Stimulated activated CD4-positive, alpha-beta T cell treated with anti-CD3 and anti-CD28 coated beads, Interleukin-12 subunit alpha, Interleukin-12 subunit beta, amount 100 ng/mL, for 4 hours (primary cell): ENCODE measurements at places on chromosomes 7 and 10.

DNA sequence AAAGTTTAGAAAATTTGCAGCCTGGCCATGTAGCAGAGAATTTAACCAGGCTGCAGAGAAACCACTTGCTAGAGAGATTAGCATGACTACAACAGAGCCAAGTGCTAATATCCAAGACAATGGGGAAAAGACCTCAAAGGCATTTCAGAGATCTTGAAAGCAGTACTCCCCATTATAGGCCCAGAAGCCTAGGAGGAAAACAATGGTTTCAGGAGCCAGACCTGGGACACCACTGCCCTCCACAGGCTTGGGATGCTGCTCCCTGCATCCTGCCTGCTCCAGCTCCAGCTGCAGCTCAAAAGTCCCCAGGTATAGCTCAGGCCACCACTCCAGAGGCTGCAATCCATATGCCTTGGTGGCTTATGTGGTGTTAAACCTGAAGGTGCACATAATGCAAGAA, 101.5 kb upstream of the TMEM72 start:
- no peak for DNase-seq

- no peak for DNase-seq
These were observed 37.0 kb downstream of the RPA3 start for GRCh38 chr7:7681191-7681935.

- DNase-seq: no peak
These were observed 414.5 kb upstream of the COBL start for GRCh38 chr7:51731075-51731474.

GRCh38 chr10:60711496-60711895, 66.8 kb upstream of the CDK1 start:
- DNase-seq: no peak

DNA sequence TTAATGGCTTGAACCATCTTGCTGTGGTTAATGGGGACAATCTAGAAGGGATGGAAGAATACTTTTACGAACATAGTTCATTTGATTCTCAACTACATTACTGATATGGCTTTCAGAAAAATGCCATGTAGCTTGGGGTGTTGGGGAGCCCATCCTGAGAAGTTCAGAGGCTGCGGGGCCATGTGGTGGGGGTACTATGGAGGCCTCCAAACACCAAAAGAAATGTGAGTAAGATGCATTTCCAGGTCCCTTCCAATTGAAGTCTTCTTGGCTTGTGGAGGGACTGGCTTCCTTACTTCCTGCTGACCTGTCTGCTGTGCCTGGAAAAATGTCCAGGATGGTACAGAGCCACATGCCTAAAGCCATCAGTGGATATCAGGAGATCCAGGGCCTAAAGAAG, 1.6 kb upstream of the MBL2 start:
- no peak for DNase-seq

- DNase-seq: no peak
These were observed 22.7 kb downstream of the OTUD1 start for GRCh38 chr10:23461557-23461956.

- no peak for DNase-seq
These were observed 30.4 kb downstream of the ZNF786 start for GRCh38 chr7:149060156-149060555.

- DNase-seq: no peak
These were observed 59.7 kb upstream of the TBX20 start for GRCh38 chr7:35313575-35313974.

DNA sequence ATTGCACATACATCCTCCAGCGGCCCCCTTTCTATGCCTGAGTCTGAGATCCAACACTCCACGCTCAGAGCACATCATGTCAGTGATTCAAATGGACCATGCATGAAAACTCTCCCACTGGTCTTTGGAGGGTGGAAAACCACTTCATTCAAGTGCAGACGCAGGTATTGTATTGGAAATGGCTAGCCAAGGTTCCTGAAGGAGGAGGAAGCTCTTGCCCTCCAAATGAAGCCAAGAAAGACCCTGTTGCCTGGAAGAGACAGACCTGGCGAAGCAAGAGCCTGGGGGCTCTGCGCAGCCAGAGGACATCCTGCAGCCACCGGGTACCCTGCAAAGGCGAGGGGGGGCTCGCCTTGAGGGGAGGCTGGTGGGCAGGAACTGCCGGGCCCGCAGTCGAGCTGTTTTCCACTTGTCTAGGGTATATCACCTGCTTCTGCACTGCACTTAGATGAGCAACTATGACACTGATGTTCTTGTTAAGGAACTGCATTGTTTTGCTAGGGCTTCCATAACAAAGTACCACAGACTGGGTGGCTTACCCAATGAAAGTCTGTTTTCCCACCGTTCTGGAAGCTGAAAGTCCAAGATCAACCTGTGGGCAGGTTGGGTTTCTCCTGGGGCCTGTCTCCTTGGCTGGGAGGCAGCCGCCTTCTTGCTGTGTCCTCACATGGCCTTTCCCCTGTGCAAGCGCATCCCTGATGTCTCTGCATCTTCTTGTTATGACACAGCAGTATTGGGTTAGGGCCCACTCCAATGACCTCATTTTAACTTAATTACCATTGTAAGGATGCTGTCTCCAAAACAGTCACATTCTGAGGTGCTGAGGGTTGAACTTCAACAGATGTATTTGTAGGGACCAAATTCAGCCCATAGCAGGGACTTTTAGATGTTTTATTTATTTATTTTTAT, 233.4 kb downstream of the ARHGAP12 start:
- no peak for DNase-seq

DNA sequence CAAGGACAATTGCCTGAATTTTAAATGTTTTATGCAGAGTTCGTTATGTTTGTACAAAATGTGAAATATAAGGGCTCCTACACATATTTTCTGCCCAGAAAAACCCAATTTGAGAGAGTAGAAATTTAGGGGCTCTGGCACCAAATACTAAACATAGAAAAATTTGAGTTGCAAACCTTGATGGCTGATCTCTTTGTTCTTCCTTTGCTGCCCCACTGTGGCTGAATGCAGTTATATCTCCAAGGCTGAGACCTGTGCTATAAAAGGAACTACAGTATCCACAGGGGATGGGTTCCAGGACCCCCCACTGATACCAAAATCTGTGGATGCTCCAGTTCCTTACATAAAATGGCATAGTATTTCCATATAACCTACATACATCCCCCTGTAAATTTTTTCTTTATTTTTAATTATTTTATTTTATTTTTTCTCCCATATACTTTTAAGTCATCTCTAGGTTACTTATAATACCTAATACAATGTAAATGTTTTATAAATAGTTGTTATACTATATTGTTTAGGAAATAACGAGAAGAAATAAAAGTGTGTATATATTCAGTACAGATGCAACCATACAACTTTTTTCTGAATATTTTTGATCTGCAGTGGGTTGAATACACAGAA, 22.5 kb downstream of the CFAP43 start:
- peak; percentile 6 for DNase-seq

DNA sequence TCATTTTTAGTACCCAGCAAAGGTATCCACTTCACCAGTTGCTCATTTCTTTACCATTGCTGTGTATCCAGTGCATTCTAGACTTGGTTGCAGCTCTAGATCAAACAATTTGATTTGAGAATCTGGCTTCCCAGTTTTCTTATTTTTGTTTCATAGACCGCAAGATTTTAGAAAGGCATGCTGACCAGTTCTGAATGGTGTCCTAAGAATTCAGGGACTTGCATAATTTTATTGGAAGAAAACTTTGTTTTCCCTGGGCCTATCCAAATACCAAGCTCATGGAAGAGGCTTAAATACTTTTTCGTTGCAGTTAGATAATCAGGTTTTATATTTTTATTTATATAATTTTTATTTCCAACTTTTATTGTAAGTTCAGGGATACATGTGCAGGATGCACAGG, 58.3 kb downstream of the BICC1 start:
- DNase-seq: no peak

DNA sequence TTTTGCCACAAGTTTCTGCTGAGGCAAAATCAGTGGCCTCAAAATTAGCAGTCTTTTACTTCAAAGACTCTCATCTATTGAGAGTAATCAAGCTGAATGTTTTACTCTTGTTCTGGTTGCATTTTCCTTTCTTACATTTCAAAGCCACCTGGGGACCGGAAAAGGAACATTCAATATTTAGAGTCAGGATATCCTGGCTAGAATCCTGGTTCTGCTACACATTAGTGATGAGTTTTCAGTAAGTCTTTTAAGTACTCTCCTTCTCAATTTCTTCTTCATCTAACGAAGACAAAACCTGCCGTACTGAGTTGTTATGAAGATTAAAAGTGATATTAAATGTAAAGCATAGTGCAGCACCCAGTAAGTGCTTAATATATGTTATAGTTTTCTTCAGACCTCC, 52.5 kb downstream of the LAMB4 start:
- DNase-seq: no peak

GRCh38 chr7:137262599-137262998, 80.9 kb downstream of the PTN start:
- no peak for DNase-seq

DNA sequence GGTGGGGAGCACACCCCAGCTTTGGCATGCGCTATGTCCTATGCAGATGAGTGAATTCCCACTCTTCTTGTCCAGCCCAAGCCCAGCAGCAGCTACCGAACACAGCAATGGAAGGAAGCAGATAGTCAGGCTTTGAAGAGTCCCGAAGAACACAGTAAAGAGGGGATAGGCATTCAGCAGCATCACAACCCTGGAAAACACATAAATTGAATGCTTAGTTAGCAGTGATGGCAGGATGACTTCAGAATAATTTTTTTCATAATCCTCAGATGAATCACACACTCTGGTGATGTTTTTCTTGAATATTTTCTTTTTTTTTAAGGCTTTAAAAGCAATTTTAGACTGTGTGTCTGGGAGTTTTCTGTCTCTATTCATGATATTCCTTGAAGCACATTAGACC, 95.8 kb downstream of the CFAP58 start:
- no peak for DNase-seq

- DNase-seq: no peak
These were observed 2.2 kb upstream of the CELF2 start for GRCh38 chr10:11015446-11015934.

- no peak for DNase-seq
These were observed 69.4 kb upstream of the HECTD2 start for GRCh38 chr10:91340613-91341362.

- peak; percentile 10 for DNase-seq
These were observed 155.5 kb upstream of the LYZL2 start for GRCh38 chr10:30784897-30785605.

- DNase-seq: no peak
These were observed 52.3 kb downstream of the GLRX3 start for GRCh38 chr10:130188195-130189175.

GRCh38 chr7:94040254-94040653, 36.1 kb upstream of the BET1 start:
- DNase-seq: no peak

GRCh38 chr10:107477266-107477665, 312.8 kb upstream of the SORCS1 start:
- no peak for DNase-seq

DNA sequence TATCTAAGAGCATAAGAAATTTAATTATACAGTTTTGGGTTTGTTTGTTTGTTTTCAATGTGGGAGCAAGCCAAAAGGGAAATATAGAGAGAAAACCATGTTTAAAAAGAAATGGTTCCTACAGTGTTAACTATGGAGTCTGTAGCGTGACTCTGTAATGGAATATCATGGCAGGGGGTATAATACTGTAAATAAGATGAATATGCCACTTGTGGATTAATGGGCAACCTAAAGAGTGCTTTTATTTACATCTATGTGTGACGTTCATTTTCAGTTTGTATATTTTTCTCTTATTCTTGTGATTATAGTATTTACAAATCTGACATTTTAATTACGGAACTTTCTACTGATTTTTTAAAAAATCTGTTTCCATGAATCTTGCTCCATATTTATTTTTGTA, 95.9 kb downstream of the POLL start:
- no peak for DNase-seq

DNA sequence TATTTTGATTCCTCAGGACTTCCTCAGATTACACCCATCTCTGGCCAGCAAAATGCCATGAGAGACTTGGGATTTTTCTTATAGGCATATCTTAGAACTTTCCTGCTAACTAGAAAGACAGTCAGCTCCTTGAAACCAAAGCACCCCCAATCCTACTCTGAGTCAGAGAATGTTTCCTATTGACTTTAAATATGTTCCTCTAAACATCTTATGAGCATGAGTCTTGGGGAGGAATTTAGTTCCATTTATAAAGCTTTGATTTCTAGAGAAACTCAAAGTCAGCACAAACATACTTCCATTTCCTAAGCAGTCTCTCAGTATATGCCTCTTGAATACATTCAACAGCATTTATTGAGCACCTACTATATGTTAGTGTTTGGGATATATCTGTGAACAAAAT, 128.5 kb downstream of the INHBA start:
- no peak for DNase-seq

- DNase-seq: no peak
These were observed 15.1 kb upstream of the ZMIZ1 start for GRCh38 chr10:79053481-79054202.

DNA sequence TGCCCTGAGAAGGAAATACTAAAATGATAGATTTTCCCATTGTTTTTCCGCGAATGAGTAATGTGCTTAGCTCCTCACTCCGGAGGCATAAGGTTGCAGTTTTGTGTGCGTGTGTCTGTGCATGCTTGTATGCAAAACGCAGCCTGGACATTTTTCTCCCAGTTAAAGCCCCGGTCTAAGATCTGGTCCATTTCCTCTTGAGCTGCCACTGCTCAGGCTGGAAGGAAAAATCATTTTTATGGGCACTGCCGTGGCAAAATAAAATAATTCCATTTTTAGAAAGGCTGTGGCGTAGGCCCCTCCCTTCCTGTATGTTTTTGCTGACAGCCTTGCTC, 260.6 kb downstream of the WDR37 start:
- DNase-seq: no peak

GRCh38 chr10:66209025-66209424, 716.8 kb upstream of the LRRTM3 start:
- DNase-seq: no peak

DNA sequence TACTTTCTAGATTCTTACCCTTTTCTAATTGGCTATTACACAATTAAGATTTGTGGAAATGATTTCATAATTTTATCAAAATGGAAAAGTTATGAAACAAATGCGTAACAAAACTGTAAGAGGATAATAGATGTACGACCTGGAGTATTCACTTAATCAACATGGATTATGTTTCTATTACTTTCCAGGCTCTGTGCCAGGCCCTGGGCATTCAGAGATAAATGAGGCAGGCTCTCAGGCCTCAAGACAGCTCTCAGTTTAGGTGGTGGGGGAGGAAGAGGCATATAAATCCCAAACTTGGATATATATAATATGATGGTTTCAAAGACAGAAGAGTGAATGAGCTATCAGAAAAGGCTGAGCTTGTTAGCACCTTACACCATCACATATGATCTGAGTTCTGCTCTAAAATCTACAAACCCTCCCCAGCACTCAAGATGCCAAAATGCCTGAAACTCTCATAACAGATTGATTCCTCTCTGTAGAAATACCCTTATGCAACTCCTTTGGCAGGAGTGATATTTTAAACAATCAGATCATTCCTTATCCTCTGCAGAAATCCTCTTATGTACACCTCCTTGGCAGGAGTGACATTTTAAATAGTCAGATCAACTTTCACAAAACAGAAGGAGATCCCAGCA, 42.5 kb downstream of the ACBD5 start:
- no peak for DNase-seq

DNA sequence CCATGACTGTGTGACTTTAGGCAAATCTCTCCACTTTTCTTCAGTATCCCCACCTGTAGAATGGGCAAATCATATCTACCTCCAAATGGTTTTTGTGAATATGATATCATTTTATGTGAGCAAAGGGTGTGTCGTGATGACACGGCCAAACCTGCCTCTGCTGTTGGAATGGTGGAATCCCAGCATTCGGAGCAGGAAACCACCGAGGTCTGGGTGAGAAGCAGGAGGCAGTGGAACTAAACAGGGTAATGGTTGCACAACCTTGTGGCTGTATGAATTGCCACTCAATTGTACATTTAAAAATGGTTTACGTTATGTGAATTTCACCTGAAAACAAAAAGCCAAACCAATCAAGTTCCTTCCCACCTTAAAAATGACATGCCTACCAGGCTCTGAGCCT, 131.4 kb upstream of the ZMIZ1 start:
- DNase-seq: no peak
